Stimulated activated CD4-positive, alpha-beta T cell treated with anti-CD3 and anti-CD28 coated beads, Interleukin-15, amount 100 ng/mL, for 48 hours (primary cell): ENCODE measurements at places on chromosomes 3 and 15.
A peak's percentile ranks its signal among the peaks of the same experiment; 100 is the strongest.

DNA sequence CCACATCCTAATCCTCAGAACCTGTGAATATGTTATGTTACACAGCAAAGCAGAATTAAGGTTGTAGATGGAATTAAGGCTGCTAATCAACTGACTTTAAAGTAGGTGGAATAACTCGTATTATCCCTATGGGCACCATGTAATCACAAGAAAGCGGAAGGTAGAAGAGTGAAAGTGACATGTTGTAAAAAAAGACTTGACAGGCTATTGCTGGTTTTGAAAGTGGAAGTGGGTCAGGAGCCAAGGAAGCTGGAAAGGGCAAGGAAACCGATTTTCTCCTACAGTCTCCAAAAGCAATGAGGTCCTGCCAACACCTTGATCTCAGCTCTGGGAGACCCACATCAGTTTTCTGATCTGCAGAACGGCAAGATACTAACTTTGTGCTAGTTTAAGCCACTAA lies 6.6 kb downstream of the TP63 start:
- no peak for DNase-seq

DNA sequence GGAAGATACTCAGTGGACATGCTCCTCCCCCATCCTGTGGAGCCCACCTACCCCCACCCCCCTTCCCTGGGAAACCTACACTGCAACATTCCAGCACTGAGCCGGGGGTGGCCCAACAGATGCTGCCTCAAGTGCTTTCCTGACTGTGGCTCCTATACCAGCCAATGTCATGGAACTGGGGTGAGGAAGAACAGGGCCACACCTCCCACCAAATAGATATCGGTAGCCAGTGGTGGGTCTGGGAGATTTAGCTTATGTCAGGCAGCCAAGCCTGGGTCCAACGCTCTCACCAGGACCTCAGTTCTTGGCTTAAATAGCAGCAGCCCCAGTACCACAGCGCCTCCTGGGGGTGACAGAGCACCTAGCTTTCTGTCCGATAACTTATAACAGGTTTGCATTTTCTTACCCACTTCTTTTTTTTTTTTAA lies 30.3 kb downstream of the CDC25A start:
- DNase-seq = peak; percentile 24

DNA sequence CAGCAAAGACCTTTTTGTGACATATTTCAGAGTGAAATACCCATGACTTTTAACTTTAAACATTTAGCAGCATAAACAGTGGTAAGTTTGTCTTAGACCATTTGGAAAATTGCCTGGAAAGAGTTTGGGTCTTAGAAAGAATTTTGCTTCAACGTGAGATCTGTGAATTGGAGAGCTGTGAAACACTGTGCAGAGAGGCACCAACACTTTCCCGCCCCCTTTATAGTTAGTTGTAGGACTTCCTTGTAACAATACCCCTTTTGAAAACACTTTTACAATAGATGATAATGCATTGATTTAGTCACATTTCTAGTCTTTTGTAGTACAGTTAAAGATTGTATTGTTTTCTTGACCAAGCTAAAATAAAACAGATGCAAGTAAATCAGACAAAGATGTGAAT lies 43.5 kb upstream of the MBNL1 start:
- no peak for DNase-seq

- DNase-seq = no peak
Measured at GRCh38 chr3:179599531-179599930, 4.9 kb downstream of the MRPL47 start.

GRCh38 chr3:101995371-101996046 lies 146.2 kb downstream of the NFKBIZ start:
- no peak for DNase-seq

DNA sequence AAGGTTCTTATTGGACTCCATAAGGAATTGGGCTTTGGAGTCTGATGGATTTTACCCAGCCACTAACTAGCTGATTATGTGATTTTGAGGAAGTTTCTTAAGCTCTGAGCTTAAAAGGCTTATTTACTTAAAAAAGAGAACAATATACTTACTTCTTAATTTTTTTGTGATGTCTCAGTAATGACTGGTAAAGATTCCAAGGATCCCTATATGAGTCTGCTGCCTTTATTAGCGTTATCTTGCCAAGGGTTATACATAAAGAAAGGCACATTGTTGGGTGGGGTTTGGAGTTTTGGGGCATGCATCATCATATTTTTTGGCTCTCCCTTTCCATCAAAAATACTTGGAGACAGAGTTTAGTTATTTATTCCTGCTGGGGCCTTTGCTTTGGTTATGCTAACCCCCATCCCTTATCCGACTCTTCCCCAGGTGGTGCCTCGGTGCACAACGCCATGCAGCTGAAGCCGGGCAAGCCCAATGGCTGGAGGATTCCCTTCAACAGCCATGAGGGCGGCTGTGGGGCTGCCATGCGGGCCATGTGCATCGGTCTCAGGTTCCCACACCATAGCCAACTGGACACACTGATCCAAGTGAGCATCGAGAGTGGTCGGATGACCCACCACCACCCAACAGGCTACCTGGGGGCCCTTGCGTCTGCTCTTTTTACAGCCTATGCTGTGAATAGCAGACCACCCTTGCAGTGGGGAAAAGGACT lies 6.7 kb downstream of the ADPRH start:
- DNase-seq = no peak

DNA sequence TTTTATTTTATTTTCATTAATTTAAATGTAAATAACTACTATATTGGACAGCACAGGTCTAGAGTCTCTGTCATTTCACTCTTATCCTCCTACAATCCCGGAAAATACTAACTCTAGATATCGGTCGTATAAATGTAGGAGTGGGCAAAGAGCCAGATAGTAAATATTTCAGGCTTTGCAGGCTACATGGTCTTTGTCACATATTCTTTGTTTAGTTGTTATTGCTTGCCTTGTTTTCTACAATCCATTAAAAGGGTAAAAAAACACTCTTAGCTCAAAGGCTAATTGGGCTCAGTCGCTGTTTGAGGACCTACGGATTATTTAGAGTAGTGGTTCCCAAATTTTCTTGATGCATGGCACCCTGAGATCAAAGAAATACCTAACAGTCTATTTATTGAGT lies 1.7 kb downstream of the KNL1 start:
- no peak for DNase-seq
